Central memory CD4-positive, alpha-beta T cell (primary cell): ENCODE measurements at places on chromosomes 1 and 21.

GRCh38 chr1:50252196-50252595 is 143.5 kb downstream of the ELAVL4 start:
- DNase-seq, result no peak

DNA sequence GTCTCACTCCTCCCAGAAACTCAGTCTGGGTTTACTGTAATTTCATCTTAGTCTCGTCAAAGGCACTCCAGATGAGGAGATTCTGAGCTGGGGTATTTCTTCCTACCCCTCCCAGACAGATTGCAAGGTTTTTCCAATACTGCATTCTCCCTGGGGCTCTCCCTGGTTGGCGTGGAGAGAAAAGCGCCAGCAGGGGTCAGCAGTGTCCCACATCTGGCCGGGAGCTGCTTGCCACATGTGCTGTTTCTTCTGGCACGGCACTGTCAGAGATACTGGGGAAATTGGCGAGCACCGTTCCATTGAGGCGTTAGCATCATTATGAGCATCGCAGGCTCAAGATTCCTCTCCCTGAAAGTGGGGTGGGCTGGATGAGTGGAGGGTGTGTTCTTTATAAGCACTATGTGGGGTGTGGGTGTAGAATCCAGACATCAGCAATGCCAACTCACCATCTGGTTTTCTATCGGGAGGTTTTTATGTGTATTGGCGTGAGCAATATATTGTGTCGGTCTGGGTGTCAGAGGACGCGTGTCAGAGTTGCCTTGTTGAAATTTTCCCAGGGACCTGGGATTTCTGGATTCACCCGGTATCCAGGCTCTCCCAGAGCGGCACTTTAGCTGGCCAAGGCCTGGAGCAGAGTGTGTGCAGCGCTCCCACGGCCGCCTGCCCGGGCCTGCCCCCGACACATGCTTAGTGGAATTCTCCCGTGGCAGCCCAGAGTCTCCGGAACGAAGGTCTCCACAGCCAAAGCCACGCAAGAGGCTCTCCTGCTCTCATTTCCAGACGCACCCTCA is 8.0 kb upstream of the NAV1 start:
- no peak for DNase-seq

- DNase-seq, result no peak
Observed at GRCh38 chr1:2474104-2474844, 1.8 kb upstream of the PLCH2 start.

DNA sequence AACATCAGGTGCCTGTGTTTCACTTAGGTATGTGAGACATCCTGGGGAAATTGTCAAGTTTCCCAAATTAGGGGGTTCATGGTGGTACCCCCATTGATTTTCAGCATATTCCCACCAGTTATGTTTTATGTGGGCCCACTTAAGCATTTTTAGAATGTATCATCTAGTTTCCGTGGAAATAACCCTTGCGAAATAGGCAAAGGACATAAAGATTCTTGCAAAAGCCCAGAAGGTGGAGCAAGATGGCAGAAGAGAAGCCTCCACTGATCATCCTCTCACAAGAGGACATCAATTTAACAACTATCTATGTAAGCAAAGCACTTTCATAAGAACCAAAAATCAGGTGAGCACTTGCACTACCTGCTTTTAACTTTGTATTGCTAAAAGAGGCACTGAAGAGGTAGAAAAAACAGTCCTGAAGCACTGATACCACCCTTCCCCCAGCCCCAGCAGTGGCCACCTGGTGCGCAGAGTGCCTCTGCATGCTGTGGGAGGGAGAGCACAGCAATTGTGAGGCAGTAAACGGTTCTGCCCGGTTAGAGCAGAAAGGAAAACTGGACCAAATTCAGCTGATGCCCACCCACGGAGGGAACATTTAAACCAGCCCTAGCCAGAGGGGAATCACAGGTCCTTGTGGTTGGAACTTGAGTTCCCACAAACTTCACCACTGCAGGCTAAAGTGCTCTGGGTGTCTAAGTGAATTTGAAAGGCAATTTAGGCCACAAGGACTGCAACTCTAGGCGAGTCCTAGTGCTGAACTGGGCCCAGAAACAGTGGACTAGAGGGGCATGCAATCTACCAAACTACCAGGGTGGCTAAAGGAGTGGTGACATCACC is 23.2 kb downstream of the MCOLN2 start:
- DNase-seq, result no peak

GRCh38 chr1:44643721-44644334 is 30.5 kb downstream of the TMEM53 start:
- no peak for DNase-seq
